NCI-H1930 (cell line): ENCODE measurements at places on chromosomes 3 and 15.
A peak's percentile ranks its signal among the peaks of the same experiment; 100 is the strongest.

GRCh38 chr15:67042551-67043142, 22.8 kb upstream of the SMAD3 start:
- DNase-seq = no peak

GRCh38 chr15:82314769-82315518, 34.3 kb downstream of the GOLGA6L10 start:
- no peak for DNase-seq

DNA sequence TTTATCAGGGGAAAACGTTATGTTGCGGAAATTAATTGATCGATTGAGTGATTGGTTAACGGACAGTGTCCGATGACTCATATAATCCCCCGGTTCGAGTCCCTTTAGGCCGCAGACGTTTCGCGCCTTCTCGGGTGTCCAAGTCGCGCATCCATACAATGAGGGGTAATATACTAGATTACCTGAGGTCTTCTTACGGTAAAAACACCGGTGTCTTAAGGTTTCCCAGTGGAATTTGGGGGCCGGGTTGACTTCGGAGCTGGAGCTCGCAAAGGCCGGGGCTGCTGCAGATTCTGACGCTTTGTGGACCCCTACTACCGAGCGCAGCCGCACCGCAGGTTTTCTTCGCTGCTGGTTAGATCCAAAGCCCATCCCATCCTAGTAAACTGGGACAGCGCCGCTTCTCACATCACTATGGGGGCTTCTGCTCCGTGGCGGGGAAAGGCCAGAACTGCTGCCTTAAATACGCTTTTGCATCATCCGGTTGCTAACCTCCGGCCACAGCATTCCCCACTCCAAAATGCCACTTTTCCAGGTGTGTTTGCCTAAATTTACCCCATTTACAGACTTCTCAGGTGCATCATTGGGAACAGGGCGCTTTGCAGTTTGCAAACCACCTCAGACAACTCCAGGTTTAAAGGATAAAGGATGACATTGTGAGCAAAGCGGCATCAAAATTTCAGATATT, 858 bp upstream of the SACM1L start:
- DNase-seq = peak; percentile 38

GRCh38 chr3:50112462-50112861, 23.7 kb downstream of the RBM5 start:
- no peak for DNase-seq

DNA sequence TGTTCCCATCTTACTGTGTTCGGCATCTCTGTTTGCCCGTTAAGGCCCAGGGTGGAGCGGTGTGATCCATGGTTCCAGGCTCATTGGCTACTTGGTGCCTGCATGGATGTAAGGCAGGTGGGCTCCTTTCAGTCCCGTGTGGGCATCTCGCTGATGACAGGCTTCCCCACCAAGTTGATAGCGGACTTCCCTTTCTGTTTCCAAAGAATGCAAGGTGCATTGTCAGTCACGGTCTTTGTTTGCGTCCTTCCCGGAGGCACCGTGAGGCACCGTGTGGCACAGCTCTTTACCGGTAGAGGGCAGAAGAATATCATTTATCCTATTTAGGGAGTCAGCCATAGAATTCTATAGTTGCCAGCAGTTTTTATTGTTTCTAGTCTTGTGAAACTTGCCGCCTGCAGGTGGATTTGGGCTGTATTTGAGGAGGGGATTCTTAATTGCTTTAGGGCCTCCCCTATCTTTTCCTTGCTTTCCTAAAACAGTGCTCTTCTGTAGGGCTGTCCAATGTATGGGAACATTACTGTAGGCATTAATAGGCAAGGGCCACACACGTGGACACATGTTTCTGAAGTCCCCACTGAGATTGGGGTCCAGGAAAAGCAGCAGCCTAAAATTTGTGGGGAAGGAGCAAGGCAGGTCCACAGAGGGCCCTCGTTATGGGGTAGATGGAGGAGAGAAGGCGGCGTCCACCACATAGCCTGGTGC, 244.1 kb downstream of the SLCO3A1 start:
- DNase-seq = no peak

DNA sequence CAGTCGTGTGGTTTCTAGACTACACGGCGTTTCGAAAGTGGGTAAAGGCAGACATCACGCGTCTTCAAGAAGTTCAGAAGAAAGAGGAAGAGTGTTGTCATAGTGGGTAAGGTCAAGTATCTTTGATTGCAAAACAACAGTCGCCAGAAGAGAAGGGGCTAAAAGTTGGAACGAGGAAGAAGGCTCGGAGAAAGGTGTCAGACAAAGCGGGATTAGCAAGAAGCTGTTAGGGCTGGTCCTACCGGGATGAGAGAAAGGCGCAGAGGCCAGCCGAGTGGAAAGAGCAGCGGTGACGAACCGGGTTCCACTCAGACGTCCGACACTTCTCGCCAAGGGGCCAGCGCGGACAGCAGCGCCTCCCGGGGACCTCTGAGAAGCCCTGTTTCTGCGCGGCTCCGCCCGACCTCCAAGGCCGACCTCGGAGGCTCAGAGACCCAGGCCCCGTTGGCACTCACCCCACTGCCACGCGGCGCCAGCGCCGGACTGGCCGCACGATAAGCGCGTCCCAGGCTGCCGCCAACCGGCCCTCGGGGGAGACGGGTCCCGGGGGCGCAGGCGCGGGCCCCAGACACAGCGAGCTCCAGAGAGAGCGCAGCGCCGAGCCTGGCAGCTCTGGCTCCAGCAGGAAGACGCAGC, 436 bp downstream of the ADPGK start:
- DNase-seq = no peak

DNA sequence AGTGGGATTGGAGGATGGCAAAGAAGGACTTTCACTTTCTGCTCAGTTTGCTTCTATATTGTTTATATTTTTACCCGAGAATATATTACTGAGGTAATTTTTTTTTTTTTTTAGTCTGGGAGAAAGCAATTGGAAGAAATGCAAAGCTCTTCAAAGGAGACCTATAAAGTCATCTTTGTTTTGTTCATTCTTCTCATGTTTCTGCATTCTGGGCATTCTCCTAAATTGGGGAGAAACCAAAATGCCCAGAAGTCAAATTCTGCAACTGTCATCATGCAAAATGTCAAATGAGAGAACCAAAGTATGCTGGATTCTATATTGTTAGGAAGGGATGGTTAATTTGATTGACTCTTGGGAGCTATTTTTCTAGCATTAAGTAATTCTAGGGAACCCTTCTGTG, 168.3 kb upstream of the TSC22D2 start:
- DNase-seq = no peak

- no peak for DNase-seq
Measured at GRCh38 chr3:66706890-66707289, 206.1 kb upstream of the LRIG1 start.

- no peak for DNase-seq
Measured at GRCh38 chr3:11953778-11954177, 50.4 kb upstream of the SYN2 start.

DNA sequence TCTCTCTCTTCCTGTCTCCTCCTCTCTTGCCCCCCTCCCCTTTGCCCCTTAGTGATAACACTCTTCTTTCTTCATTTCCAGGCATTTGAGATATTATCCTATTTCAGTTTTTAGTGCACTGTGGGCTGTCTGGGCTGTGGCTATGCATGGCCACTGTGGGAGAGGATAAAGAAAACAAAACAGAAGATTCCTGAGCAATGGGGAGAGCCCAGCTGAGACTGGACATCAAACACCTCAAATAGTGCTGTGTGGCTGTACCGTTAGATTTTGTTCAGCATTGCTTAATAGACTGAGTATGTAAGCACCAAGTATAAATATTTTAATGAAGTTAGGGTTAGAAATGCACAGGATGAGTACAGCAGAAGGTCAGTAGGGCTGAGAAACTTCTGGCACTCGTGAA, 7.9 kb upstream of the GBE1 start:
- DNase-seq = no peak

- no peak for DNase-seq
Measured at GRCh38 chr3:194727435-194728128, 41.9 kb downstream of the FAM43A start.

GRCh38 chr15:83262594-83263315, 21.7 kb downstream of the BNC1 start:
- no peak for DNase-seq

GRCh38 chr3:111285694-111286093, 214.1 kb downstream of the NECTIN3 start:
- DNase-seq = peak; percentile 5

- no peak for DNase-seq
Measured at GRCh38 chr3:150653110-150653561, 50.0 kb downstream of the SELENOT start.
